Epithelial cell of prostate (primary cell): ENCODE measurements at places on chromosomes 3 and 15.

DNA sequence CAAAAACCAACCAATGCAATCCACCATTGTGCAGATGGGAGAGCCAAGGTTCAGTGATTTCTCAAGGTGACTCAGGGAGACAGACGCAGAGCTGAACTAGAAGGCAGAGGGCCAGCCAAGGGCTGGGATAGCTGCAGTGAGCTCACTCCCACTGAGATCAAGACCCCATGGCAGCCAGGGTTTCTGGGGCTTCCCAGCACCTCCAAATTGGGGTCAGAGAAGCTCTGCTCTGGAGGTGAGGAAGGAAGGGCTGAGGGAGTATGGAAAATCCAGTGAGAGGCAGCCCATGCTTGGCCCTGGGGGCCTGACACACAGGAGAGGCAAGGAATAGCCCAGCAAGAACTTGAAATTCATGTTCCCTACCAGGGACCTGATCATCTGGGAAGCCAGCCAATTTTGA, 61.0 kb downstream of the ISG20 start:
- DNase-seq = no peak

GRCh38 chr3:190722181-190722905, 140.2 kb downstream of the GMNC start:
- DNase-seq = no peak

GRCh38 chr15:25987638-25988037, 124.5 kb upstream of the ATP10A start:
- DNase-seq = no peak

DNA sequence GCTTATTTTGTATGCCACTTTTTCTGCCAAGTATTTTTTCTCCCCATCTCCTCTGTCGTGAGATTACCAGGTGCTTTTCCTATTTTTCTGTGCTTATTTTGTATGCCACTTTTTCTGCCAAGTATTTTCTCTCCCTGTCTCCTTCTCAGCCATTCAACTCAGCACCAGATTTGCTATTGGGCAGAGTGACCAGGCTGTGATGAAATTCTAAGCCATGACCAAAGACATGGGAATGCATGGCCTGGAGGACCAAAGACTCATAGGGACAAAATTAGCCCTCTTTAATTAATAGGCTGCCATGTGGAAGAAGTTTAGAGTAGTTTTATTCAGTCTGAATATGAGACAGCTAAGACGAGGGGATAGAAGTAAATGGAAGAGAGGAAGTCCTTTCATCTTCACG, 257.4 kb downstream of the SQOR start:
- no peak for DNase-seq

GRCh38 chr3:7437231-7437630, 576.3 kb downstream of the GRM7 start:
- no peak for DNase-seq

DNA sequence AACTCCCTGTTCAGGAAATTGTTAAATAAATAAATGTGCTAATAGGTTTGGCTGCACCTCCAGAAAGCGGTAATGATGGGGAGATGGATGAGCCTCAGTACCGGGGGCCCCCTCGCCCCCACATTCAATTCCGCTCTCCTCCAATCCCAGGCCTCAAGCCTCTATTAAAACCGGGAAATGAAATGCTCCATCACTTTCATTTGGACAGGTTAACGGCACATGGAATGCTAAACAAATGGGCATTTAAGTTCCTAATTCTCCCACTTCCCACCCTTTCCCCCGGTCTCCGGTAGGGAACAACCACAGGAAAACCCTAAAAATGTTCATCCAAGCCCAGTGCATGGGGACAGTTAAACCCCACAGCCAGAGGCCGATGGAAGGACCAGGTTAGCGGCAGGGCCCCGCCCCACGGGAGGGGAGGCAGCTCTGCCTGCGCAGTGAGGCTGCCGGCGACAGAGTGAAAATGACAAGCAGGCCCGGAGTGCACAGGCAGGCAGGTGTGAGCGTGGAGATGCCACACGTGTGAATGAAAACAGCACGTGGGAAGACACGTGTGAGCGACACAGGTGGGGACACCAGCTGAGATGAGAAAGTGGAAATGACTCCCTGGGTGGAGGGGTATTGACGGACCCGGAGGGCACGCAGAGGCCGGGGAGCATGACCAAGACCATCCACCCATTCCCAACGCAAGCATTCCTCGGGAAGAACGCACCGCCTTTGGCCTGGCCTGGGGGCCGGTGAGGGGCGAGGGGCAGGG, 28.1 kb downstream of the RNU5B-1 start:
- no peak for DNase-seq

DNA sequence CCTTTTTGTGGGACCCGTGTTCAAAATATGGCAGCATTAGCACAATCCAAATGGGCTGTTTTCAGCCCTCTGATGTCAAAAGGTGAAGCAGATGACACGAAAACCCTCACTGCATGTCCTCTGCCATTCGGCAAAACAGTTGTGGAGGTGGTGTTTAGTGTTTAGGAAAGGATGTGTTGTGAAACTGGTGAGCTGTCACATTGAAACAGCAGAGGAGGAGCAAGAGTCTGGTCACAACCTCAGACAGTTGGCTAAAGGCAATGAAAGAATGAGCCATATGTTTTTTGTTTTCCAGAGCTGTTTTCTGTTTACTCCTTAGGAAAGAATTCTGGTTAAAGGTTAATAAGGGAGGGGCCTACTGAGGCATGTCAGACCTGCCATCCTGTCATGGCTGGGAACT, 140.7 kb downstream of the VPS8 start:
- DNase-seq = no peak

- DNase-seq = no peak
These were observed 328.8 kb downstream of the CNTN6 start for GRCh38 chr3:1421577-1421976.

DNA sequence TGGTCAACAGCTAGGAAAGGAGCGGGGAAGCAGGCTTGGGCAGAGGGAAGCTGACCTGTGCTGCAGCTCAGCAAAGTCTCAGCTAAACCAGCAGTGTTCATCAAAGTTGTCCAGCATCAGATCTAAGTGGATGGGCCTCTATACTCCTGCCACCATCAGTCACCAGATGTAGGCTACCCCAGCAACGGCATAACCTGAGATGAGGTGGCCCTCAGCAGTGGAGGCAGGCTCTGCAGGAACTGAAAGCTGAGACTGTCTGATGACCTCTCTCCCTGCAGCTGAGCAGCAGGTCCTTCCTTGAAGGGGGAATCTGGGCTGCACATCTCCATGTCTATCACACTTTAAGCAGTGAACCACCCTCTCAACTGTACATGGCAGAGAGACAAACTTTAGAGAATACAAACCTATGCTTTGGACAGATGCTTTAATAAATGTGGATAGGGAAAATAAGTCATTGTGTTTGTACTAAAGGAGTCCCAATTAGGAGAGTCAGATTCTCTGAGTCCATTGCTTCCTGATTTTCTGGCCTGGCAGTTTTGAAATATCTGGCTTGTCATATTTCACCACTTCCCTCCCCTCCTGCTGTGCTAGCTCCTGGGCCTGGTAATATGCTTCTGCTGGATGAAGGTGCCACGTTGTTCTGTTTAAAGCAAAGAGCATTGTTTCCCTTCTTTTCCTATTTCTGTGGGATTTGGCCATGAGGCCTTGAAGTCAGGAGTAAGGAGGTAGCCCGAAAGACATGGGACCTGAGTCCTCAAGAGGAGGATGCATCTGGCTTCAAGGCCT, 11.1 kb upstream of the PSTPIP1 start:
- no peak for DNase-seq

DNA sequence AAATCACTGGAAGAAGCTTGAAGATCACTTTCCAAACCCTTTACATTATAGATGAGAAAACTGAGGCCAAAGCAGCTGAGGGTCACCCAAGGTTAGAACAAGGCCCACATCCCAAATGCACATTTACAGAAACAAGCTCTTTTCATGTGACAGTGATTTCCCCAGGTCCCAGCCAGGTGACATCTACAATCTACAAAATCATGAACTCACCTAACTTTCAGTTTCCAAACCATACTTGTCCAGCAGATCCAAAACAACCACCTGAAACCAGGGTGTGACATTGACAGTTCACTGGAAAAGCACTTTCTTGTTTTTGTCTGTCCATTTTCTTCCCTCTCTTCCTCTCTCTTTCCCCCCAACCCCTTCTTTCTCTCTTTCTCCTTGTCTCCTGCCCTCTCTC, 132.2 kb upstream of the PRICKLE2 start:
- no peak for DNase-seq

DNA sequence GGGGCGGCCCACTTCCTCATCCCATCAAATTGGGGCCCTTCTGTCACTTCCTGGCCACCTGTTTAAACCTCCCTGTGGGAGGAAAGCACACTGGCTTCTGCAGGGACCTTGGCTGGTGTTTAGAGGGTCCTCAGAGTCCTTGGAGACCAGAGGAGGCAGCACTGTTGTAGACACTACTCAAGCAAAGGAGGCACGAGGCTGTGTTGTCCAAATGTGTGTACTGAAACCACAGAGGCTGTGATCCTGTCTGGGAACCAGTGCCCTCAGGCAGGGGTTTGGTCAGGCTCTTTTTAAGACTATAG, 12.4 kb upstream of the SEC13 start:
- DNase-seq = no peak

GRCh38 chr3:18500322-18500721, 75.2 kb upstream of the SATB1 start:
- no peak for DNase-seq

GRCh38 chr3:151091685-151092345, 6.4 kb downstream of the MED12L start:
- DNase-seq = no peak

DNA sequence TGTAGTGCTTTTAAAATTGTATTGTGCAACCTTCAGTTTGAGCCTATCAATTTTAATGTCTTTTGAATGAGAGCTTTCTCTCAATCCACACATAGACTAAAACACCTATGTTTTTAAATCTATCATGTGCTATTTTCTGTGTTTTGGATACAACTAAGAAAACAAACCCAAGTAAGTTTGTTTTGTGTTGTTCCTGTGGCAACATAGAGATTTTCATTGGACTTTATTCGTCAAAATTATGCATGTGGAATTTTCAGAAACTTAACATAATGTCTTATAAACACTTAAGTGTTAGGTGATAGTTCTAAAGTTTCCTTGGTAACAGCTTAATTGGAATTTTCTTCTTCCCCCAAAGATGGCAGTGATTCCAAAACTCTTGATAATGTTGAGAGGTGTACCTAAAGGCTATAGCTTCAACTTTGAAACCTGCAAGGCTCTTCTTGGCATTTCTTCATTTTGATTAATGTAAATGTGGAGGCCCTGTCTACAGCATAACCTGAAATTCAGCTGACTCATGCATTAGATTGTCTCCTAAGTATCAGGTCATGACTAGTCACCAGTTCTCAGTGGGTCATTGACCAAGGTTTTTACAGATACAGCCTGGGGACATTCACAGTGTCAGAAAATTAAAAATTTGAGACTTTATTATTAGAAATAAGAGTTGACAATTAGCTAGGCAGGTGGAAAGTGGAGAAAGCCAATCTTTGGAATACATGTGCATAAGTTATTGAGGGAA, 44.4 kb downstream of the COL6A5 start:
- DNase-seq = no peak
